ENCODE measurements at places on chromosomes 1 and 21.

GRCh38 chr1:212109728-212110127, 74.2 kb downstream of the DTL start:
- DNase-seq: no peak

DNA sequence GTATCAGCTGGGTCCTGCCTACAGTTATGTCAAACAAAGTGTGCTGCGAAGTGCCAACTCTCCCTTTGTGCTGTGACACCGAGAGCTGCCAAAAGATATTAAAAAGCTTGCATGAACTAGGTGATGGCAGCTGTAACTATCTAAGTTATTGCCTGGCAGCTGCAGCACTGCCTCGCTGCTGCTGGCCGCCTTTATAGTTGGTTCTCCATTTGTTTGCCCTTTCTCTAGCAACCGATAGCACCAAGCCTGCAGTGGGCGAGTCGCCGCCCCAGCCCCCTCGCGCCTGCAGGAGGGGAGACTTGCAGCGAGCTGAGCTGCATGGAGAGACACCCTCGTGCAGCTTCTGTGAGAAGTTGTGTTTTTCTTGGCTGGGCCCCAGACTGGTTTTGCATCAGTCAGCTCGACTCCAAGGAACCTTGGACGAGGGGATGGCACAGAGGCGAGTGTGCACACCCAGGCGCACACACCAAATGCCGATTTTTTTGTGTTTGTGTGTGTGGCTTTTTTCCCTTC, 330.6 kb downstream of the RPS6KC1 start:
- DNase-seq: no peak

GRCh38 chr1:81174052-81174451, 626.7 kb upstream of the ADGRL2 start:
- DNase-seq: no peak

DNA sequence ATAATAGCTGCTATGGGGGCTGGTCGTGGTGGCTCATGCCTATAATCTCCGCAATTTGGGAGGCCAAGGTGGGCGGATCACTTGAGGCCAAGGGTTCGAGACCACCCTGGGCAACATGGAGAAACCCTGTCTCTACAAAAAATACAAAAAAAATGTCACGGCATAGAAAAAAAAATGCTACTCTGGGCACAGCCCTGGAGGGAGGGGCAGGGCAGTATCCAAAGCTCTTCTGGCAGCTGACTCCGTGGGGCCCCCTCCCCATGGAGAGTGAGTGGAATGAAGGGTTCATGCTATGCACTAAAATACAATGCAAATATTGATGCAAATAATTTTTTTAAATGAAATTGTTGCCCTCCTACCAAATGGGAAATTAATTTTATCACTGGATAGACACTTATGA, 78.7 kb downstream of the DESI2 start:
- no peak for DNase-seq

DNA sequence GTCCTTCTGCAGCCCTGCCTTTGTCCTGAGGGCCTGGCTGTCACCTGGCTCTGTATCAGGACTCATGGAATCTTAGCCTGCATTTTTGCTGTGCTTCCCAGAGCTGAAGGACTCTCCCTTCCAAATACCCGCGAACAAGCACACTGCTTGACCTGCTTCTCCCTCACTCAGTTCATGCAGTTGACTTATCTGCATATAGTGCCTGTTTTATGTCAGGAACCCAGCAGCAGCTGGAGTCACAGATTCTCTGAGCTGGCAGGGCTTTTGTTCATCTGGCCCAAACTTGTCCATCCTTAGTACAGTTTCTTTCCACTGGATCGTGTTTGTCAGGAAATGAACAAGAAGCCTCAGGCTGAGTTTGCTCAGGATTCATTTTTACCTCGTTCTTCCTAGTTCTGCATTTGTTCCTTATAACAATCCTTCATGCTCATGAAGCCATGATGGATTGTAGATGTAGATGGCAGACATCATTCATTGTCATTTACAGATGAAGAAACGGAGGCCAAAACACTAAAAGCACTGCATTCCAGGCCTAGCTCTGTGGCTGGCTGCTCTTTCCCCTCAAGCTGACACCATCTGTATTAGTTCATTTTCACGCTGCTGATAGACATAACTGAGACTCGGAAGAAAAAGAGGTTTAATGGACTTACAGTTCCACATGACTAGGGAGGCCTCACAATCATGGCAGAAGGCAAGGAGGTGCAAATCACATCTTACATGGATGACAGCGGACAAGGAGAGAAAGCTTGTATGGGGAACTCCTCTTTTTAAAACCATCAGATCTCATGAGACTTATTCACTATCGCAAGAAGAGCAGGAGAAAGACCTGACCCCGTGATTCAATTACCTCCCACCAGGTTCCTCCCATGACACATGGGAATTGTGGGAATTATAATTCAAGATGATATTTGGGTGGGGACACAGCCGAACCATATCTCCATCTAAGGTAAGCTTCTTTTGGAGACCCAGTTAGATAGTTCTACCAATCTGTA, 150.9 kb downstream of the HIVEP3 start:
- DNase-seq: no peak

GRCh38 chr1:2633936-2634491, 1.2 kb upstream of the MMEL1 start:
- DNase-seq: no peak

All from activated gamma-delta T cell (primary cell).